ENCODE measurements at places on chromosomes 16 and 17.

DNA sequence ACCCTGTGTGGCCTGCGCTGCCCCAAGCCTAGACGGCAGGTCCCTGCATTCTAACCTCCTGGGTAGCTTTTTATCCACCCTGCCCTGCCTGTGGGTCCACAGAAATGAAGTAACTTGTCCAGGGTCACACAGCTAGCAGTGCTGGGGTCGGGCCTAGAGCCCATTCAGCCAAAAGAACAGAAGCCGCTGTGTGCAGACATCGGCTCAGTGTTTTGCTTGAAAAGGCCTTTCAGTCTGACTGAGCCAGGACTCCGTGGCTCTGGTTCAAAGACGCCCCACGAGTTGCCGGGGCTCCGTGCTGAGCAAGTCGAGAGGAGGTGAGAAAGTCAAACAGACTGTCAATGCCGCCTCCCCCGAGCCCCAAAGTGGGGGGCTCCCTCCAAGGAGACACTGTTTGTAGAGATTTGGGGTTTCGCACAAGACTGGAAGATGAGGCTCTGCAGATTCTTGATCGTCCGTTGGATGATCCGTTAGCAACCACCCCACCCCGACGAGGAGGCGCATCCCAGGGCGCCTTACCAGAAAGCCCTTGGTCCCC, 226.2 kb downstream of the NTN1 start:
- DNase-seq: no peak

DNA sequence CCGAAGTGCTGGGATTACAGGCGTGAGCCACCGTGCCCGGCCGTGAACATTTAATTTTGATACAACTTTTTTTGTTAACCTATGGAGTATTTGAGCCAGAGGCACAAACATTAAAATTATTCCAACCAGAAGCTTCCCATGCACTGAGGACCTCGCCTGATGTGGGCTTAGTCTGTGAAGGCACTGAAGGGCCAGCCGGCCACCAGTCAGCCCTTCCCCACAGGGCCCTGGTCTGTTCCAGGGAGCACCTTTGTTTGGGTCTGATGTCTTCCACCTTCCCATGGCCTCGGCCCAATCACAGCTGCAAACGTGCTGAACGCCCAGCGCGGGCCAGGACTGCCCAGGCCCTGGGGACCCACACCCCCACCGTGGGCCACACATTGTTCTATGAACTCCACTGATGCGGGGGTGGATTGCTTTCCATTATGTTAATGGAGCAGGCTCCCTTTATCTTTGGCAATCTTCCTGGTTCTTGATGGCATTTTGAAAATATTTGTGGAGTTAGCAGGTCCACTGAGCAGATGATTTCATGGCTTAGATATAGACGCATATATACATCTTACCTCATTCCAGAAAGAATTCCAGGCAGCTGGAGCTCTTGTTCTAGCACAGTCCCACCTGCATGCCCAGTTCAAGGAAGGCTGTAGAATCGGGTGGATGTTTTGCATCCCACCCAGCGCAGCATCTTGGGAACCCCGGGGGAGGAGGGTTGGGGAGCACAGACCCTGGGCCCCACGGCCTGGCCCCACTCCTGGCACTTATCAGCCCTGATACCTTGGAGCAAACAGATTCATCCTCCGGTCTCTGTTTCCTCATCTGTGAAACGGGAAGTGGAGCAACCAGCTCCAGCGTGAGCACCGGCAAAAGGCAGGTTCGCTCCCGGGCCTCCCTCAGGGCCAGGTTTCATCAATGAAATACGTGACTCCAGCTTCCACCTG, 14.5 kb downstream of the SPIRE2 start:
- no peak for DNase-seq

- DNase-seq: no peak
Measured at GRCh38 chr17:36859003-36859300, 78.3 kb upstream of the LHX1 start.

GRCh38 chr17:73174126-73174525, 9.3 kb downstream of the SSTR2 start:
- no peak for DNase-seq

Data from NCI-H345 (cell line).